ENCODE measurements at places on chromosomes 7 and 10. TPM values are rescaled to one million over a fixed set of nuclear protein-coding genes. Genes with fewer than 3 reads are reported as not detected.

The SLC29A4 gene
- total RNA-seq = 4.9 TPM

The LRRD1 gene
- total RNA-seq = not detected

The SLC39A12 gene
- not detected for total RNA-seq

The CELF2 gene
- total RNA-seq = 101 TPM

The CNPY1 gene
- not detected for total RNA-seq

The AMZ1 gene
- 0.66 TPM for total RNA-seq

The ZEB1 gene
- 183 TPM for total RNA-seq

- no peaks in the 10 kb centered on the region for H3K36me3 ChIP-seq
- DNase-seq = no peak
- peaks cover 46% of the 10 kb centered on the region for H3K4me1 ChIP-seq
These were observed 305.7 kb downstream of the FZD1 start for GRCh38 chr7:91569728-91570457.

DNA sequence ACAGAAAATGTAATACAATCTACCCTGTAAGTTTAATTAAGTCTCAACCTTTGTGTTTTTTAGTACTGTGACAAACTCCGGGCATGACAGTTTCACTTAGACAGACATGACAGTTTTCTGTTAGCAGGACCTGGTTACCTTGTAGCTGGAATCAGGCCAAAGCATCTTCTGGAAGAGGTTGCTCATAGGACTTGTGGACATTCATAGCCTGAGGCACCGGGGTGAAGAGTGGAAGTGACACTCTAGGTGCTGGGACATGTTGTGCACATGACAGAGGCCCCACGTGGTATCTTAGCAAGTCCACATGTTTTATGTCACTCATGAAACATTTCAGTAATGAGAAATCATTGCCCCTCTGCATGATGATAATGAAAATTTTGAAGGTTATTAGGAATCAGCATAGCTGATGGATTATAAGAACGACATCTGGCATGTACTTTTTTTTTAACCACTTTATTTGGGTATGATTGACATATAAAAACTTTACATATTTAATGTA is 441.4 kb downstream of the CNTNAP2 start:
- H3K27me3 ChIP-seq = no peaks in the 10 kb centered on the region
- no peak overlapping the region for H3K27ac ChIP-seq
- no peak for DNase-seq
- H3K4me1 ChIP-seq = no peaks in the 10 kb centered on the region

DNA sequence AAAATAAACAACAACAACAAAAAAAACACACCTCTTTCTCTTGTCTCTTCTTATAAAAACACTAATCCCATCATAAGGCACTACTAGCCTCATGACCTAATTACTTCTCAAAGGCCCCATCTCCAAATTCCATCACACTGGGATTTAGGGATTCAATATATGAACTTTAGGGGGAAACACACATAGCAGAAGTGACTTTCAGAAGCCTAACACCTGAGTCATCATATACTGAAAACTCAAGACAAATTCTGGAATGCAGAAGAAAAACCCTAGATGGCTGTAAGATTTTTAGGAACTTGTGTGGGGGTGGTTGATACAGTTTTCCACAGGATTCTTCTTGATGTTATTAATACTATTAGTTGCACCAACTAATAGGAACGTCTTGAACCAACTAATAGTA is 33.7 kb upstream of the CSTF2T start:
- no peak for DNase-seq
- no peak overlapping the region for H3K4me3 ChIP-seq
- no peaks in the 10 kb centered on the region for H3K36me3 ChIP-seq
- no peaks in the 10 kb centered on the region for H3K27me3 ChIP-seq

DNA sequence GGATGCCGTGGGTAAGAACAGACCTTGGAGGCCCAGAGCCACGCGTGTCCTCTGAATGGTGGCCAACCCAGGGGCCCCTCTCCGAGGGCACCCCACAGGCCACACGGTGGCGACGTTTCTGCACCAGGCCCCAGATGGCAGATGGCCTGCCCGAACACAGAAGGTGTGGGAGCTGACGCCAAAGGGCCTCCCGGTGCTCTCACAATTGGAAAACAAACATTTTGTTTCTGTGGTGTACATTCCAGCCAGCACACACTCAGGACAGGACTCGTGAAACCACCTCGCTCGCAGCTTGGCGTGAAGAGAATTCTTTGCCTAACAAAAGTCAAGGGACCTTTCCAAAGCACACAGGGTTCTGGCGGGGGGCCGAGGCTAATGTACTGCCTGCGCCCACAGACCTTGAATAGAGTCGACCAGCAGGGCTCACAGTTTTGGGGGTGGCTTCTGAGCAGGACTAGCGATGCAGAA is 112.1 kb downstream of the FAM53B start:
- DNase-seq = no peak
- no peak overlapping the region for H3K27ac ChIP-seq
- no peak overlapping the region for H3K4me3 ChIP-seq
- no peaks in the 10 kb centered on the region for H3K27me3 ChIP-seq
- peaks cover 58% of the 10 kb centered on the region for H3K4me1 ChIP-seq
- H3K36me3 ChIP-seq = peaks cover 4% of the 10 kb centered on the region

DNA sequence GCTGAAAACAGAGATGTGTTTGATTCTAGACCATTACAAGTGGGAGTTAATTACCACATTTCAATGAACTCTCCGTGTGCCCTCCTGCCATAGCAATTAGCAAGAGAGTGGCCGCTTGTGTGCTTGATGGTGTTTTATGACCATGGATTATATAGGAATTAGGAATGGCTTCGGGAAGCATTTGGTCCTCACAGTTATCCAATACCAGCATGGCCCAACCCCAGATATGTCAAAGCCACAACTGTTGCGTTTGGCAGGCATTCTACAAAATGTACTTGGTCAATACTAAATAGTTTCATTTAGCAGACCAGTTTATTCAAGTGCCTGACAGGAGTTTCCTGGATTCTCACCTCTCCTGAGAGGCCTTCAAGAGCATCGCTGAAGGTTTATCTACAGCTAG is 509.0 kb upstream of the GALNT17 start:
- H3K36me3 ChIP-seq = no peaks in the 10 kb centered on the region
- no peaks in the 10 kb centered on the region for H3K4me1 ChIP-seq
- no peak overlapping the region for H3K4me3 ChIP-seq
- H3K27me3 ChIP-seq = no peaks in the 10 kb centered on the region

GRCh38 chr10:71392791-71393781 is 3.6 kb upstream of the CDH23 start:
- H3K4me1 ChIP-seq = peaks cover 13% of the 10 kb centered on the region
- H3K27me3 ChIP-seq = no peaks in the 10 kb centered on the region
- no peaks in the 10 kb centered on the region for H3K36me3 ChIP-seq
- no peak for DNase-seq

DNA sequence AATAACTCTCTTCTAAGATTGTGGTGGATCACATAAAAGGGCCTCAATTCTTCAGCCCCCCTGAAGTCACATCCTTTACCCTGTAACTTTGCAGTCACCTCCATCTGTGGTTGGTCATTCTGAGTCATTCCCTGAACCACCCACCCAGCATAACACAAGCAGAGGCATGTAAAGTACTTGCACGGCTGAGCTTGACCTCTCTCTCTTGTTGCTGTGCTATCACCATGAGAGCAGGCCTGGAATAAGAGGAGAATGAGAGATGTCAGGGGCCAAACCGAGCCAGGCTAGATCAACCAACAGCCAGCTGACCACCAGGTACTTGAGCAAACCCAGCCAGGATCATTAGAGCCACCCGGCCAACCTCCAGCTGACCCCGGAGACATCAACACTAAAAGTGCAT is 13.5 kb upstream of the STK17A start:
- no peak overlapping the region for H3K4me3 ChIP-seq

GRCh38 chr7:98826387-98826786 is 43.4 kb downstream of the TMEM130 start:
- H3K27ac ChIP-seq = no peak overlapping the region
- no peaks in the 10 kb centered on the region for H3K27me3 ChIP-seq
- H3K4me1 ChIP-seq = peaks cover 12% of the 10 kb centered on the region
- H3K4me3 ChIP-seq = no peak overlapping the region

DNA sequence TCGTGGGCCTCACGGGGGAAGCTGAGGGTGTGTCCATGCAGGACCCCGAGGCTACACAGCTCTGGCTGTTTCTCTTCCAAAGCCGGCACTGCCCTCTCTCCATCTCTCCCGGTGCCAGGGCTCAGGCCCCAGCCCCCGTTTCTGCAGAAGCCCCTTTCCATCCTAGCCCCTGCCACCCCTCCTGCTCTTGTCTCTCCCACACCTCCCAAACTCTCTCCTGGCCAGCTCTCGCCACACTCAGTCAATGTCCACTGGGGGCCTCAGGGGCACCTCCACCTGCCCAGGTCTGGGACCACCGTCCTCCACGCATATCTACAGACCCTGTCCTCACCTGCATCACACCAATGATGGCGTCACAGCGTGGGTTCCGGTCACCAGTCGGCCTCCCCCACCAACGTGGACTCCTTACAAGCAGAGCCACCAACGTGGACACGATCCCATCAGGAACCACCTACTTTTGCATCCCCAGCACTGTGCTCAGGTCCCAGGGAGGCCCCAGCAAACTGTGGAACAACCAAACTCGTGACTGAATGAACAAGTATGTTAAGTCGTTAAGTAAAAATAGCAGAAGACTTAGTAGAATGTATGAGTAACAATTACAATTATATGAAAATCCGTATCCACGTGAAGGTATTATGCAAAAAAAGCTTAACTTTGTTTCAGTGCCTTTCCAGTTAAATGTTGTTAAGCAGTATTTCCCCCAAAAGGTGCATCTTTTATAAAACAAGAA is 38.4 kb downstream of the DIP2C start:
- peak overlapping the region; percentile 93 for H3K27ac ChIP-seq
- no peaks in the 10 kb centered on the region for H3K27me3 ChIP-seq
- H3K4me1 ChIP-seq = peaks cover 70% of the 10 kb centered on the region
- peak overlapping the region; percentile 54 for H3K4me3 ChIP-seq

DNA sequence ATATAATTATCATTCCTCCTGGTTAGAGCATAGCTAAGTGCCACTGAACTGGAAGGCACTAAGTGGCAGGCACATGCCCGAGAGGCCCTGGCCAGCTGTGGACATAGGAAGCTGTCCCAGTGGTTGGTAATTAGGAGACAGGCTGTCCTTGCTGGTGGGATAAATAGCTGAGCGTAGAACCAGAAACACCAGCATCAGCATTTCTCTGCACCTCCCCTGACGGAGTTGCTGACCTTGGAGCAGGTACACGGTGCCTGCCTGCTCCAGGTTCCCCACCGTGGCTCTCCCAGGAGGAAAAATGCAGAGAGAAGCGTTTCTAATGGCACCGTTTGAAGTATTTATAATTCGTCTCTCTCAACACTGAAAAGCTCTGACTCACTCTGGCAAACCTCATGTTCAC is 5.6 kb upstream of the ABLIM1 start:
- no peak overlapping the region for H3K27ac ChIP-seq
- DNase-seq = no peak
- H3K4me1 ChIP-seq = peaks cover 11% of the 10 kb centered on the region

GRCh38 chr10:99775850-99776249 is 6.6 kb upstream of the ABCC2 start:
- no peak overlapping the region for H3K4me3 ChIP-seq
- peaks cover 11% of the 10 kb centered on the region for H3K4me1 ChIP-seq
- DNase-seq = no peak
- H3K27ac ChIP-seq = no peak overlapping the region
- no peaks in the 10 kb centered on the region for H3K36me3 ChIP-seq
- H3K27me3 ChIP-seq = no peaks in the 10 kb centered on the region

DNA sequence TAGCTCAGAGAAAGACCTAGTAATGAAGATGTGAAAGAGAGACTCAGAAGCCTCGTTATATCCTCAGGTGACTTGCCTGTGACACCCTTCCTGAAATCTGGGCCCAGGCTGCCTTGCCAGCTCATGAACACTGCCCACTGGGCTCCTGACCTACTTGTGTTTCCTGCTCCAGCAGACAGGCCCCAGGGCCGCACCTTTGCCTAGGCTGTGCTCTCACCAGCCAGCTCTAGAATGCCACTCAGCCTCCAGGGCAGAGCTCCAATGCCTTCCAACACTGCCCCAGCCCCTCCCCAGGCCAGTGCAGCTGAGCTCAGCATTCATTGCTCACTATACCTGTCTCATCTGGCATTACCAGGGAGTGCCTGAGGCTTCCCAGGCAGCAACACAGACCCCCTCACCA is 94.3 kb downstream of the DLG5 start:
- peaks cover 63% of the 10 kb centered on the region for H3K36me3 ChIP-seq
- peaks cover 16% of the 10 kb centered on the region for H3K4me1 ChIP-seq
- H3K27ac ChIP-seq = no peak overlapping the region
- no peaks in the 10 kb centered on the region for H3K27me3 ChIP-seq
- no peak for DNase-seq

DNA sequence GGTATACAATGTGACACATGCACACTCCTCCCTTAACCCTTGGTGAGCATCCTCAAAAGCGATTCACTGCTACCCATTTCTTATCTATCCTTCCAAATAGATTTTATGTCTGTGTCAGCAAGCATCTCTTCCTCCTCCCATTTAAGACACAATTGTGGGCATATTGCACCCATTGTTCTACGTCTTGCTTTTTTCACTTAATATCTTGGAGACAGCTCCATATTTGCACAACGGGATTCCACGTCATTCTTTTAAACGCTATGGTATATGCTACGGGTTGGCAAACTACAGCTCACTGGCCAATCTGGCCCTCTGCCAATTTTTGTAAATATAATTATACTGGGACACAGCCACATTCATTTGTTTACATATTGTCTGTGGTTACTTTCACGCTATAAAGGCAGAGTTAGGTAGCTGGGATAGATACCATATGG is 88.6 kb downstream of the RNF216 start:
- no peak for DNase-seq
- H3K27me3 ChIP-seq = no peaks in the 10 kb centered on the region
- peak overlapping the region; percentile 62 for H3K4me3 ChIP-seq
- no peaks in the 10 kb centered on the region for H3K36me3 ChIP-seq
- H3K4me1 ChIP-seq = peaks cover 100% of the 10 kb centered on the region
- H3K27ac ChIP-seq = peak overlapping the region; percentile 96

DNA sequence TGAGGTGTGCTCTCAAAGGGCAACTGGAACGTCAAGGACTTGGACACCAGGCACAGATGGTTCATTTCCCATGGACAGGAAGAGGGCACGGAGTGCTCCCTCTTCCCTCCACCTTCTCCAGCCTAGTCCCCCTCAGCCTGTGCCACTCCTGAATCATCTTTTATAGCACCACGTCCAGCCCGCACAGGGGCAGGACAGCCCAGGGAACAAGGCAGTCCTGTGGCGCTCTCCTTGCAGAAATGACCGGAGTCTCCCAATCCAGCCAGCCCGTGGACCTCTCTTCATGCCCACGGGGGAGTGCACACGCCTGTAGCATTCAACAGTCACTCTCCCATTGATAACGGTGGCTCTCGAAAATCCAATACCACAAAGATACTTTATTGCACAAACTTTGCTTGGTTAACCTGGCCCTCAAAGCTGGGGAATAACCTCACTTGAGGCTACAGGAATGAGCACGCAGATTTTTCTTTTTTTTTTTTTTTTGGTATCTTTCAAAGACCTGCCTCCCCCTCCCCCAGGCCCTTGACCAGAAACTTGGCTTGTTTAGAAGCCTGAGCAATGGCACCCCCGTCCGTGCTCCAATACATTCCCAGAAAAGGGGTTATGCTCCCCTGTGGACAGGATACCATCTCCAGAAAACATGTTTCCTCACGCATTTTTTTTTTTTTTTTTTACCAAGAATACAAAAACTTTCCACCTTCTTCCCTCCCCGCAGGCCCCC is 733 bp downstream of the PRKCQ start:
- peak overlapping the region; percentile 40 for H3K27ac ChIP-seq
- no peaks in the 10 kb centered on the region for H3K36me3 ChIP-seq
- no peak for DNase-seq
- H3K27me3 ChIP-seq = no peaks in the 10 kb centered on the region

GRCh38 chr7:77315182-77315591 is 101.0 kb downstream of the GSAP start:
- peaks cover 10% of the 10 kb centered on the region for H3K36me3 ChIP-seq
- peak overlapping the region; percentile 41 for H3K27ac ChIP-seq
- no peak overlapping the region for H3K4me3 ChIP-seq
- no peak for DNase-seq
- no peaks in the 10 kb centered on the region for H3K27me3 ChIP-seq

All from esophagus muscularis mucosa (tissue), 4 donors.